ENCODE measurements at places on chromosomes 3 and 15.
A peak's percentile ranks its signal among the peaks of the same experiment; 100 is the strongest.

DNA sequence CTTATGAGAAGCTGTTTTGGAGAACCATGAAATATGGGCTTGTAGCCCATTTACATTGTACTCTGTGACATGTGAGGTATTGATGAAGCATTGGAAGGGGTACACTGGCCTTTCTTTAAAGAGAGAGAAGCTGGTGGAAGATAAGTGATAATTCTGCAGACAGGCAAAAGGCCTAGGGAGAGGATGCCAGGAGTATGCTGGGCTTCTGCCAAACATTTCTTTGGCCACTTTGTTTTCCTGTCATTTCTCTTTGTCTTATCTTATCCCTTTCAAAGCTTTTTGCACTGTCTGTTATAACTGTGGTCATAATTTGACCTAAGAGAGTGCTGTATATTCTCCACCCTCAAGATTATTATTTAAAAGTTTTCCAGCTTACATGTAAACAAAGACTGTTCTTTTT is 109.6 kb upstream of the SEMA6D start:
- DNase-seq: no peak

- no peak for DNase-seq
Observed at GRCh38 chr15:81117136-81117535, 16.9 kb upstream of the CFAP161 start.

DNA sequence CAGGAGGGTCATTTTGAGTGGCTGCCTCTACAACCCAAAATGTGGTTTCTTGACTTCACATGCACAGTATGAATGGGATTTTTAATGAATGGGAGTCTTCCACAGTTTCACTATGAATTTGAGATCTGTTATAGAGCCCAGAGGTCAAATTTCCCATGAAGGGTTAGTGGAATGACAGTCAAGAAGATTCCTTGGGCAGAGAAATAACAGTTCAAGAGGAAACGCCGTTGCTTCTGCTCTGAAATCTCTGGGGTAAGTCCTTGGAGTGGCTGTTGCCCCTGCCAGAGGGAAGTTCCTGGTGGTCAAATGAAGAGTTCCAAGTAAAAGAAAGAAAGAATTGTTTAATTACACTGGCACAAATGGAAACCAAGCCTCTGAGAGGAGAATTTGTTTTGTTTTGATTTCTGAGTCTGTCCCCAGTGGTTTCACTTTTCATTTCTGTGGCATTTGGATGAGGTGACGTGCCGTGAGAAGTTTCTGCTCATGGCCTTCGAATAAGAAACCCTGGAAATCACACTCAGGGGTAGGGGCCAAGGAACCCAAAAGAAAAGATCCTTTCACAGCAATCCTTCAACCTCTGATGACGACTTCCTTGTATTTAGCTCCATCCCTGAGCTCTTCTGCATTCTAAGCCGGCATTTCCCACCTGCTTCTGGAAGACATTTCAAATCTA is 77.5 kb upstream of the IL12A start:
- DNase-seq: peak; percentile 8

DNA sequence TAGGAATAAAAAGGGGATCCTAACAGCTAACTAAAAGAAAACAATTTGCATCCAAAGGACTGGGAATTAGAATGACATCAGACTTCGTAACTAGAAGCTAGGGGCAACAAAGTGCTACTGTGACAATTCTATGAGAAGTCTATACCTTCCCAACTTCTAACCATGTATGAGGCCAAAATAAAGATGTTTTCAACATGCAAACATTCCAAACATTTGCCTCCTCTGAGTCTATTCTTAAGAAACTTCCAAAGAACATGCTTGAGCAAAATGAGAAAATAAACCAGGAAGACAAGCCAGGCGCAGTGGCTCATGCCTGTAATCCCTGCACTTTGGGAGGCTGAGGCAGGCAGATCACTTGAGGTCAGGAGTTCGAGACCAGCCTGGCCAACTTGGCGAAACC is 13.1 kb upstream of the RNF7 start:
- no peak for DNase-seq

- DNase-seq: no peak
Observed at GRCh38 chr3:45969116-45969515, 25.9 kb downstream of the CXCR6 start.

DNA sequence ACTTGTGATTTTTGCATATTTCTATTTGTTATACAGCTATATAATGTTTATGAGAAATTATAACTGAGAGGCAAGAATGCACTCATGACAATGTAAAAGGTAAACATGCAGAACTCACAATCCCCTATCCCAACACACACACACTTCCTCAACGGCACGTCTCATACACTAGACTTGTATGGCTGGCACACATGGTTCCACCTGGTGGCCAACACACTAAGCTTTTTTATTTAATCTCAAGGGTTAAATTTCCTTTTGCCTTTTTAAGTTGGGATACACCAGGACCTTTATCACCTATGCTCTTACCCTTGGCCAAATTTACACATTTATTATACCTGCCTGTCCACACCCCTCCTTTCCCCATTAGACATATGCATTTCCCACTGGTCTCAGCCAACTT is 88.6 kb upstream of the PSMD6 start:
- DNase-seq: no peak

- no peak for DNase-seq
Observed at GRCh38 chr3:122067214-122067550, 12.0 kb downstream of the CD86 start.

DNA sequence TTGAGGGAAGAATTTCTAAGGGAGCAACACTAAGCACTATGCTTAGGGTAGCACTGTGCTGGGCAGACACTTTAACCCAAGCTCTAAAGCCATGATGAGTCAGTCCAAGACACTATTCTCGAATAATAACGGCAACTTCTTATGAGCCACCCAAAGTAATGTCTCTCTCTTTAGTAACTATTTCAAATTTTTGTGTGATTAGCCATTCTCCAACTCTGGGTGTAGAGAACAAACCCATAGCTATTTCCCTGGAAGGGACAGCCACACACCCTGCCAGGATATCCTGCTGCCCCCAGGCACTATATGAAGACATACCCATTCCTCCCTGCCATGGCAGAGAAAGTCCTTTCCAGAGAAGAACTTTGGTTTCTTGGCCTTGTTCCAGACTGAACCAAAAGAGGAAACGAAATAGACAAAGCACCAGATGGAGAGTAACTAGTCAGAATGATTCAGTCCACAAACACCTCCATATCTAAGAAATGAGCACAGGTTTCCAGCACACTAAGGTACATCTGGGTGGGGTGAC is 384.9 kb upstream of the THBS1 start:
- DNase-seq: no peak

GRCh38 chr3:135930255-135930654 is 35.3 kb upstream of the PPP2R3A start:
- no peak for DNase-seq

GRCh38 chr3:53236112-53236841 is 19.5 kb downstream of the TKT start:
- DNase-seq: no peak

GRCh38 chr3:27943106-27943505 is 221.0 kb upstream of the EOMES start:
- no peak for DNase-seq

GRCh38 chr3:117603097-117603496 is 893.5 kb downstream of the TUSC7 start:
- no peak for DNase-seq

DNA sequence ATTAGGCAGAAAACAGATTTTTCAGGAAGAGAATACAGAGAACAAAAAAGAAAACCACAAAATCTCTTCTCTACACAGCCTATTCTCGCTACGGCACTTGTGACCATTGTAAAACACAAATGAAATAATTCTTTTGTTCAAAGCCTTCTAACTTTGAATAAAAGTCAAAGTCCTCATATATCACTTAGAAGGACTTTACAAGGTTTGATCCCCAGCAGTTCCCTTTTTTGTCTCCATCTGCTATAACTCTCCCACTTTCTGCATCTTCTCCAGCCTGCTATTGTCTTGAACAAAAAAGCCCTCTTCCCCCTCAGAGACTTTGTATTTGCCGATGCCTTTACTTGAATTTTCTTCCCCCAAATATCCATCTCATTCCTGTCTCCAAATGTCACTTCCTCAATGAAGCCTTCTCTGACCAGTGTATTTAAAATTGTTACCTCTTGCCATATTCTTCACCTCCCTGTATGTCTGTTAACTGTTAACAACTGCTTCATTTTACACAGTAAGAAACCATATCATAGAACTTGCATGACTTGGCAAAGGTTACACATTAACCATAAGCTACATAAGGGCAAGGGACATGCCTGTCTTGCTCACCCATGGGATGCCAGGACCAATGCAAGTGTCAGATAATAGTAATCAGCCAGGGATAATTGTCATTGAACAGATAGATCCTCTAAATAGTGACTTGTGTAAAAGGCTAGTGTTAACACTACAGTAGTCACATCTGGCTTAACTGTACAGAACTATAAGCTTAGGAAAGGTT is 122.4 kb downstream of the CBLB start:
- no peak for DNase-seq

All from stimulated activated CD4-positive, alpha-beta T cell treated with anti-CD3 and anti-CD28 coated beads, Interleukin-12 subunit alpha, Interleukin-12 subunit beta, amount 100 ng/mL, for 48 hours (primary cell).